ENCODE measurements at places on chromosomes 4 and X.
A peak's percentile ranks its signal among the peaks of the same experiment; 100 is the strongest.

DNA sequence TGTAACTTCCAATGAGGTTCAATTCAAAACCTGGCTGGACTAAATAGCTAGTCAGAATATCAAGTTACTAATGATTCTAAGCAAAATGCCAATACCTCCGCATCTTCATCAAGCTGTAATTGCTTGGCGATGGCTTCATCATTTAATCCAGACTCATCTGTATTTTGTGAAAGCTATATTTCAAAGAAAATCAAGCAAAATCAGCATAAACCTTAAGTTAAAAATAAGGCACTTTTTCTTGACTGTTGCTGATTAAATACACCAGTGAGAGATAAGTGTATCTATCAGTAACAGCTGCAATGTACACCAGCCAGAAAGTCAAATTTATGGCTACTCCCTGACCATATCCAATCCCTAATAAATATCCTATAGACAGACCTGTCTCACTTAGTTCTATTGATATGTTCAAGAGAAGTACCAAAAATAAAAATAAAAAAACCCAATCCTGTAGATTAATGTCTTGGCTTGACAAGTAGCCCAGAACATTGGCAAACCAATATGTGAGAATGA, 39.6 kb downstream of the RFC1 start:
- no peak for DNase-seq

DNA sequence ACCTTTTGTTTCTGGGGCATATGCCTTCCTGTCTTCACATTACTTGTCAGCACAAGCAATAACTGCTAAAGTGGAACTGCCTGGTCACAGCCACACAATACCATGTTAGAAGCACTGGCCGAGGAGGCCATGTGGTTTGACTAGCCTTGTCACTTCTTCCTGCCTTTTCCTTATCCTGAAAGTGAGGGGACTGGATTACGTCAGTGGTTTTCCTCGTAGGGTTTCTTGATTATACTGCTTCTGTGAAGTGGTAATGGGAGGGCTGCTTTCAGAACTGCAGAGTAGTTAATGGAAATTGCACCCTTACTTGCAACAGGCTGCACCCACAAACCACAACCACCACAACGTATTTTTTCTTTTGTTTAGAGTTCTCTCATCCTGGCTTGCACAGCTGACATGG, 26.6 kb downstream of the ZRSR2 start:
- DNase-seq: peak; percentile 8

GRCh38 chrX:71949363-71949762, 38.7 kb downstream of the NHSL2 start:
- no peak for DNase-seq

DNA sequence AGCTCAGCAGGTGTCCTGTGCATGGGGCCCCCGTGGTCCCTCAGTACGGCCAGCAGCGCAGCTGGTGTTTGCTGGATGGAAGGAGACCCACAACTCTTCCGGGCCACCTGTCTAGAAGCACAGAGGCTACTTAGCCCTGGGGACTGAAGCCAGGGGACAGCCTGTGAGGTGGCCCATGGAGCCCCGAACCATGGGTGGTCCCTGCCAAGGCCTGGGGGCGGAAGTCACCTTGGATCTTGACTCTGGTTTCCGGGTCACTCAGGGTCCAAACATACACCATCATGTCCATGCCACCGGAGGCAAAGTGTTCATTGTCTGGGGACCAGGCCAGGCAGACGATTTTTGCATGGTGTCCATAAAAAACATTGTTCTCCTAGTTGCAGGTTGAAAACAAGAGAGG, 39.5 kb downstream of the WDR1 start:
- no peak for DNase-seq

DNA sequence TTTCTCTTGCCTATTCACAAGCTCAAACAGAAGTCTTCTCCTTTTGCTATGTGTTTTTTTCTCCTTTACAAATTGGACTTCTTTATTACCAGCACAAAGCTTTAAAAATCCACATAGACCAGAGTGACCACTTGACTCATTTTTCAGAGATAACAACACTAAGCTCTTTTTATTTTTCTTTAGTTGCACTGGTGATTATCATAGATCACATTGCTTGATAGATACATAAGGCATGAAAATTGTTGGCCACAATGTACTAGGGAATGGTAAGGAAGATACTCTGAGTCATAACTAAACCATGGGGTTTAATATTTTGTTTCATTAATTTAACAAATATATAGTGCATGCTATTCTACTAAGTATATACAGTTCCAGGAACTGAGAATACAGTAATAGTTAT, 159.0 kb downstream of the GASK1B start:
- no peak for DNase-seq

DNA sequence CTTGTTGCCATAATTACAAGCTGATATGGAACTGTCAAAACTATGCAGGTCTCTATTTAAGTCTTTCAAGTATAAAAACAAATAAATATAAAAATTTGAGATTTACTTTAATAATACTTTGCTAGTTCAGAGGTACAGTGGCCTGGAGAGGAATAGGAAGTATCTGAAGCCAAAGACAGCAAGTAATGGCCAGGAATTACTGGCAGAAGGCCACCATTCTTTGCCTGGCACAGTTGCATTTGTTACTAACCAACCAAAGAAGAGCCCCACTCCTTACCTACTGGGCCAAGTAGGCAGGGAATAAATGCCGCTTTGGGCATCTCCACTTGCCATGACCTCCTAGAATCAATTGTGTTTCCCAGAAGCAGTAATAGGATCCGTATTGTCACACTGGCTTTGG, 13.8 kb upstream of the ADAMTS3 start:
- no peak for DNase-seq

GRCh38 chr4:185825737-185826136, 13.7 kb upstream of the SORBS2 start:
- DNase-seq: no peak

- no peak for DNase-seq
Observed at GRCh38 chr4:127995776-127996175, 30.6 kb downstream of the ABHD18 start.

DNA sequence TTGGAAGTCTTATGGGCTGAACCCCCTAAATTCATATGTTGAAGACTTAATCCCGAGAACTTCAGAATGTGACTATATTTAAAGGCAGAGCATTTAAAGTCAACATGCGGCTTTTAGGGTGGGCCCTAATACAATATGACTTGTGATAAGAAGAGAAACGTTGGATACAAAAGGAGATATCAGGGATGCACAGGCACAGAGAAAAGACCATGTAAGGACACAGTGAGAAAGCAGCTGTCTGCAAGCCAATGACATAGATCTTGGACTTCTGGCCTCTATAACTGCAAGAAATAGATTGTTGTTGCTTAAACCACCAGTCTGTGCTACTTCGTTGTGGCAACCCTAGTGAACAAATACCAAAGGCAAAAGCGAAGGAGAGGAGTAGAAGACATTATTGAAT, 42.2 kb downstream of the GABRG1 start:
- no peak for DNase-seq

GRCh38 chr4:57187246-57187645, 77.1 kb upstream of the IGFBP7 start:
- no peak for DNase-seq

DNA sequence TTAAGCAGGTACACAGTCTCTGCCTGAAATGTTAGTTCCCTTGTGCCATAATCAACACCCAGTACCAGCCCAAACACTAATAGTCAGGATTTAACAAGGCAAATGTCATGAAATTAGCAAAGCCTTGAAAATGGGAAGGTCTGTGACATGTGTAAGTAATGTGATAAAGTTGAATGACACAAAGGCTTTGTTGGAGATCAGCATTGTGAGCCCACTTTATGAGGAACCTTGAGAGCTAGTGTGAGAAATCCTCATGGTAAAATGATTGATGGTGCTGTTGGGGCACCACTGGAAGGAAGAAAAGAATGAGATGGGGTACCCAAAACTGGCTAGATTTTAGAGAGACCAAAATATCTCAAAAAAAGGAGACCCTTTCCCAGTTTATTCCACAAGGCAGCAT, 3.3 kb upstream of the LIN54 start:
- DNase-seq: no peak

DNA sequence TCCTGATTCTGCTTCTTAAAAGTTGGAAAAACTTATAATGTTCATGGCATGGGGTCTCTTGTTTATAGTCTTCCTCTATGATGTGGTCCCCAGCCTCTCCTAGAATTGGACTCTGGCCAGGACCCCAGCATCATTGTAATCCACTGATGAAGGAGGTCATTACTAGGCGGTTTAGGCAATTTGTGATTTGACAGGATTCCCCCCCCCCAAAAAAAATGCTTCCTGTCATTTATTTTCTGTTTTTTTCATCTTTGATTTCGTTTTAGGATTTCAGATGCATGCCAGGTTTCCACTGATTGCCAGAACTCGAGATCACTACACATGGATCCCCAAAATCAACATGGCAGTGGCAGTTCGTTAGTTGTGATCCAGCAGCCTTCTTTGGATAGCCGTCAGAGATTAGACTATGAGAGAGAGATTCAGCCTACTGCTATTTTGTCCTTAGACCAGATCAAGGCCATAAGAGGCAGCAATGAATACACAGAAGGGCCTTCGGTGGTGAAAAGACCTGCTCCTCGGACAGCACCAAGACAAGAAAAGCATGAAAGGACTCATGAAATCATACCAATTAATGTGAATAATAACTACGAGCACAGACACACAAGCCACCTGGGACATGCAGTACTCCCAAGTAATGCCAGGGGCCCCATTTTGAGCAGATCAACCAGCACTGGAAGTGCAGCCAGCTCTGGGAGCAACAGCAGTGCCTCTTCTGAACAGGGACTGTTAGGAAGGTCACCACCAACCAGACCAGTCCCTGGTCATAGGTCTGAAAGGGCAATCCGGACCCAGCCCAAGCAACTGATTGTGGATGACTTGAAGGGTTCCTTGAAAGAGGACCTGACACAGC, 4.9 kb downstream of the SPRY1 start:
- DNase-seq: no peak

DNA sequence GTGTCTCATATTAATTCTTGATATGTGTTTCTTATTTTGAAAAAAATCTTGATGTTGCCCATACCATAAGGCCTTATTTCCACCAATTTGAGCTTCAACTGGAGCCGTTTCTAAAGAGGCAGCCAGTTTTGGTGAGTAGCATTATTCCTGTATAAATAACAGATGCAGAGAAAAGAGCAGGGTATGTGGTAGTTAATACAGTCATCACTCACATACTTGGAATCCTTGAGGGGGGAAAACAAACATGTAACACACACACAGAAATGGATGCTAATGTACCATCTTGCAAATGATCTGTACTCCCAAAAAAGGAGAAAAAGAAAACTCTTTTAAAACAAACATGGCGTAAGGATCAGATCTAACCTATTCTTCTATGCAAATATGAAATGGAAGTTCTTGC, 389.7 kb downstream of the GPM6A start:
- no peak for DNase-seq

- DNase-seq: no peak
Observed at GRCh38 chr4:159551281-159551680, 448.4 kb downstream of the RAPGEF2 start.

- DNase-seq: no peak
Observed at GRCh38 chr4:171534391-171534790, 278.8 kb upstream of the GALNTL6 start.

- no peak for DNase-seq
Observed at GRCh38 chrX:154348114-154348531, 26.3 kb downstream of the FLNA start.

GRCh38 chr4:38456096-38456495, 207.9 kb upstream of the KLF3 start:
- DNase-seq: no peak

- DNase-seq: no peak
Observed at GRCh38 chr4:14646831-14647230, 355.4 kb upstream of the CPEB2 start.

DNA sequence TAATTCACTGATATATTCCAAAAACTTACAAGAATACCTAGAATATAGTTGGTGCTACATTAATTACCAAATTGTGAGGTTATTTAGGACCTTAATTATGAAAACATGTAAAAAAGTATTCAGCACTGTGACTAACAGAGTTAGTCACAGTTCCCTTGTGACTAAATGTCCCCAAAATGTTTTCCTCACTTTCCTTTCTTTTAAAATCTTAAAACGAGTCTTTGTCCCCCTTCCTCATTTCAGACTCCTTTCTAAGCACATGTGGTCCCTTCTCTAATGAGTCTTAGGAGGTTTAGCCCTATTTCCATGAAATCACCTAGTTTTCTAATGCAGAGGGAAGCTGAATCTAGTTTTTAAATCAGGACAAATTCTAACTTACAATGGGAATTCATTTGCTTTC, 175.0 kb downstream of the PPP3CA start:
- DNase-seq: no peak

DNA sequence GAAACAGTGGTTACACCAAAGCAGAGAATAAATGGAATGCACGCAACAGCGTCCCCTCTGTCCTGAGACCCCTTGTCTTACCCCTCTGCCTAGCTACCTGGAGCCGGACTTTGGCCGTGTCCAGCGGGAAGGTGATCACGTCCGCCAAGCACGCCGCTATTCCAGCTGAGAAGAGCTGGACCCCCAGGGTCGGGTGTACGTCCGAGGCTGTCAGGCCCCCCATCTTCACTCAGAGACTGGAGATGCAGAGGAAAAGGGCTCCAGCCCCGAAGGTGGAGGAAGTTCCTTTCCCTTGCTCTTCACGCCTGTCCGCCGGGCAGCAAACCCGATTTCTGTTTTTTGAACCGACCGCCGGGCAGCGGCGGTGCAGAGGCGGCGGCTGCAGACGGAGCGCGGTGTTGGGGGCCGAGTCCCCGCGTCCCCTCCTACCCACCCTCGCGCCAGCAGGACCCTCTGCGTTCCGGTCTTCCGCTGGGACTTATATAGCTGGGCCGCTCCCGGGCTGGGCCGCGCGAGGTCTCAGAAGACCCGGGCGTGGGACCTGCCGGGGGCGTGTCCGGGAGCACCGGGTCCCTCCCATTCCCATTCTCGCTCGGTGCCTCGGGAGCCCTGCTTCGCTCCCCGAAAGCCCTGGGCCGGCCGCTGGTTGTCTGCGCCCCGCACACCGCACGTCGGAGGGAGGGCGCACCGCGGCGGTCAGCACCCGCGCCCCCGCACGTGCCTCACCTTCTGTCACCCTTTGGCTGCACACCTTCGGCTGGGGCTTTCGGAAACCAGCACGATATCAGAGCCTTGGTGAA, at the start of gene UCP1:
TSS of gene UCP1 (minus strand) at position 455 of the 800 bp plus-strand sequence. CDS start at position 223, 232 bp downstream.
- no peak for DNase-seq

DNA sequence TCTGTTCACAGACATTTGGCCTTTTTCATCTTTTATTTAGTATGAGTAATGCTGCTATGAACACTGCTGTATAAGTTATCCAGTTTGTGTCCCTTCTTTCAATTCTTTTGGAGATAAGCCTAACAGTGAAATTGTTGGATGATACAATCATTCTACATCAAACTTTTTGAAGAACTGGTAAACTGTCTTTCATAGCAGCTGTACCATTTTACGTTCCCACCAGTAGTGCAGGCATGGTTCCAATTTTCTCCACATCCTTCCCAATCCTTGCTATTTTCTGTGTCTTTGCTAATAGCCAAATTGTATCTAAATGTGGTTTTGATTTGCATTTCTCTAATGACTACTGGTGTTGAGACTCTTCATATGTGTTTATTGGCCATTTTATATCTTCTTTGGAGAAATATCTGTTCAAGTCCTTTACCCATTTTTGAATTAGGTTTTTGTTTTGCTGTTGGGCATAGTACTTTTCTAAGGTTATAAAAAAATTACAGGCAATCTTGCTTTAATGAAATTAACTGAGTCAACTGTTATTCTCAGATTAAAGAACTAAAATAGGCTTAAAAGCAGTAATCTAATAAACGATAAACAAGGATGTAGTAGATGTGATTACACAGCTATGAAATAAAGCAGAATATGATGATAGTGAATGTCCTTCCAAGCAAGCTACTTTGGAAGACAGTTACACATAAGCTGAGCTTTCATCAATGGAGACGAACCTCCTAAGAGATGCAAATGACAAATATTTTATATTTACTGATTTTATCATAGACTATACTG, 57.2 kb downstream of the FBXW7 start:
- DNase-seq: no peak

Data from T-helper 1 cell (primary cell).